ENCODE measurements at places on chromosomes 13 and 19. TPM values are rescaled to one million over a fixed set of nuclear protein-coding genes. Genes with fewer than 3 reads are reported as not detected.

LGALS7 gene
- 1.2 TPM for polyA plus RNA-seq

APOC4 gene
- not detected for polyA plus RNA-seq

TLE5 gene
- 340 TPM for polyA plus RNA-seq

CAPN12 gene
- polyA plus RNA-seq = 38.9 TPM

SMIM44 gene
- not detected for polyA plus RNA-seq

ZNF749 gene
- 3.0 TPM for polyA plus RNA-seq

ATP1A3 gene
- polyA plus RNA-seq = not detected

ANGPTL8 gene
- 20.8 TPM for polyA plus RNA-seq

CRX gene
- 0.15 TPM for polyA plus RNA-seq

AMER2 gene
- polyA plus RNA-seq = 0.02 TPM

LILRB5 gene
- 1.6 TPM for polyA plus RNA-seq

PGLYRP1 gene
- not detected for polyA plus RNA-seq

NKG7 gene
- not detected for polyA plus RNA-seq

PABPC3 gene
- 0.06 TPM for polyA plus RNA-seq

ZNF431 gene
- 5.8 TPM for polyA plus RNA-seq

CEACAM3 gene
- polyA plus RNA-seq = not detected

ZNF468 gene
- 19.9 TPM for polyA plus RNA-seq

FAM216B gene
- polyA plus RNA-seq = 2.2 TPM

FFAR2 gene
- 0.64 TPM for polyA plus RNA-seq

CEACAM8 gene
- polyA plus RNA-seq = not detected

SLC17A7 gene
- polyA plus RNA-seq = 0.51 TPM

ZNF266 gene
- polyA plus RNA-seq = 9.3 TPM

MUC16 gene
- polyA plus RNA-seq = 1.3 TPM

POSTN gene
- 226 TPM for polyA plus RNA-seq

LHB gene
- not detected for polyA plus RNA-seq

CBARP gene
- polyA plus RNA-seq = 10.7 TPM

ZNF536 gene
- 3.6 TPM for polyA plus RNA-seq

CCDC70 gene
- polyA plus RNA-seq = not detected

ZNF497 gene
- polyA plus RNA-seq = 3.3 TPM

RETN gene
- polyA plus RNA-seq = not detected

SLITRK1 gene
- polyA plus RNA-seq = not detected

SGCG gene
- polyA plus RNA-seq = 2.7 TPM

PRTN3 gene
- polyA plus RNA-seq = not detected

PBX4 gene
- polyA plus RNA-seq = 4.3 TPM

SYT5 gene
- polyA plus RNA-seq = 0.98 TPM

DPF1 gene
- 2.7 TPM for polyA plus RNA-seq

Data from hepatocyte (in vitro differentiated cells).